ENCODE measurements at places on chromosomes 11 and 22.
A peak's percentile ranks its signal among the peaks of the same experiment; 100 is the strongest.

DNA sequence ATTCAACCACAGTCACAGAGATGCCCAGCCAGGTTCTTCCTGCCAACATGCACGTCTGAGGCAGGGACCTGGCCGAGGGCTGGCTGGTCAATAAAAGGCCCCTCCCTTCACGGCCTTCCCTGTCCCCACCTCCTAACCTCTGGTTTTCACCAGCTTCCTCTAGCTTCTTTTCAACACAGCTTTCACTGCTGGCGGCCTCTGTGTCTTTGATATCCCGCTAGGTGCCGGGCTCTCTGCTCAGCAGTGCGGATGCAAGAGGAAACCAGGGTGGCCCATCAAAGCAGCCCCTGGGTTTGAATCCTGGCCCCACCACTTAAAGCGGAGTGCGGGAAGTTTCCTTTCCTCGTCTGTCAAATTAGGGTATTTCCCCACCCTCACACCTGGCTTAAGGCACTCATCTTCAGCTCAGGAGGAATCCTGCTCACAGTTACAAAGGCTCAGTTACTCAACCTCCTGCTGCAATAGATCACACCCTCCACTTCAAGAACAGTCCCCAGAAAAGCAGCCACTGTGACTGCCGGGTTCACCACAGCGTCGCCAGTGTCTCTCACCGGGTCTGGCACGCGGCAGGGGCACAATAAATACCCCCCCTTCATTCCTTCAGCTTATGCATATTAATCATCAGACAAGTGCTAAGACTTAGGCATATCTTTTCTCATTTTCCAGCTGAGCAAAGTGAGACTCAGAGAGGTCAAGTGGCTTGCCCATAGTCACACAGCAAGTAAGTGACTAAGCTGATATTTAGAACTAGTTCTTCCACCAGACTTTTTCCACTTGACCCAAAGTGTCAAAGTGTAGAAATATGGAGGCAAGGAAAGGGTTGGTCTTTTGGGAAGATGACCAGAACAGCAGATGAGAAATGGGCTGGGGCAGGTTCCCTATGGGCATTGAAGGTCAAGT is 45.7 kb downstream of the TXN2 start:
- DNase-seq = peak; percentile 49

DNA sequence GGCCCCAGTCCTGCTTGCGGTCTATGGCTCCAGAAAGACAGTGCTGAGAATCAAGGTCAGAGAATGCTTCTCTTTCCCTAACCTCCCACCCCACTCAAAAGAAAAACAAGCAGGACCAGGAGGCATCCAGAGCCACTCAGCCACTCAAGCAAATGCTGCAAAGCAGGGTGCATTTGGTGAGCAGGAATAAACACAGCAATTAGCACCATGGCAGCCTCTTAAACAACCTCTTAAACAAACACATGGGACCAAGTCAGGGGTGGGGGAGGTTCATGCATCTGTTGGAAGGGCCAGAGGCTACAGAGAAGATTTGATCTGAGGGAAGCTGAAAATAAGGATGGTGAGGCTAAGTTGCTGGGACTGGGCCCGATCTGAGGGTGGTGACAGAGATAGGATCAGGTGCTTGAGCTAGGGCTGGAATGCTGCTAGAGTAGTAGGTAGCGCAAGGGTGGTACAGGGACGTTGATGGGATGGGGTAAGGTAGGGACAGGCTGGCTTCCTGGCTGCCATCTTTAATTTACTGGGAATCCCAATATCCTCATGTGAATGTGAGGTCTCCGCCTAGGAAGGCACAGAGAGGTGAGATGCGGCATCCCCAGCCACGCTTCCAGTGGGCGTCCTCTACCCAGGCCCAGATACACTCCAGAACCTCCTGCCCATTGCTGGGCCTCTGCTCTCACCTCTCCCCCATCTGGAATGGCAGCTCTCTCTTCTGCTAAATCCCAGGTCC is 26.6 kb upstream of the LMO1 start:
- no peak for DNase-seq

GRCh38 chr11:12185914-12186313 is 75.5 kb downstream of the MICAL2 start:
- no peak for DNase-seq

- peak; percentile 28 for DNase-seq
These were observed 41.1 kb downstream of the GRAMD4 start for GRCh38 chr22:46661221-46661851.

GRCh38 chr11:30435488-30435887 is 112.6 kb downstream of the ARL14EP start:
- DNase-seq = no peak

- DNase-seq = no peak
These were observed 3.8 kb upstream of the INTS5 start for GRCh38 chr11:62656796-62657429.

DNA sequence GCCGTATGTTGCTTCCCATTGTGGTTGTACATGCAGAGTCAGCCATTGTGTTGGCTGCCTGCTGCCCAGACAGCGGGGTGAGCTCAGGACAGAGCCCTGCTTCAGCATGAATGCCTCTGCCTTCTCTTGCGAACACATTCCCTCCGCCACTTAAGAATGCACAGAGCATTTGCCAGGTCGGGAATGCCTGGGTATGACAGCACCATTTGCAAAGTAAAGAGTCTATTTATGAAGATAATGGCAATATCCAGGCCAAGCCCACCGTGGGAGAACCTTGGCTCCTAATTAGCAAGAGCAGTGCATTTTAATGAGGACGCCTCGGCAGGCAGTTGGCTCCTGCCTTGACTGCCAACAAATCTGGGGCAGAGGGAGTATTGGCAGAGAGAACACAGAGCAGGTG is 62.5 kb upstream of the SORL1 start:
- DNase-seq = no peak

DNA sequence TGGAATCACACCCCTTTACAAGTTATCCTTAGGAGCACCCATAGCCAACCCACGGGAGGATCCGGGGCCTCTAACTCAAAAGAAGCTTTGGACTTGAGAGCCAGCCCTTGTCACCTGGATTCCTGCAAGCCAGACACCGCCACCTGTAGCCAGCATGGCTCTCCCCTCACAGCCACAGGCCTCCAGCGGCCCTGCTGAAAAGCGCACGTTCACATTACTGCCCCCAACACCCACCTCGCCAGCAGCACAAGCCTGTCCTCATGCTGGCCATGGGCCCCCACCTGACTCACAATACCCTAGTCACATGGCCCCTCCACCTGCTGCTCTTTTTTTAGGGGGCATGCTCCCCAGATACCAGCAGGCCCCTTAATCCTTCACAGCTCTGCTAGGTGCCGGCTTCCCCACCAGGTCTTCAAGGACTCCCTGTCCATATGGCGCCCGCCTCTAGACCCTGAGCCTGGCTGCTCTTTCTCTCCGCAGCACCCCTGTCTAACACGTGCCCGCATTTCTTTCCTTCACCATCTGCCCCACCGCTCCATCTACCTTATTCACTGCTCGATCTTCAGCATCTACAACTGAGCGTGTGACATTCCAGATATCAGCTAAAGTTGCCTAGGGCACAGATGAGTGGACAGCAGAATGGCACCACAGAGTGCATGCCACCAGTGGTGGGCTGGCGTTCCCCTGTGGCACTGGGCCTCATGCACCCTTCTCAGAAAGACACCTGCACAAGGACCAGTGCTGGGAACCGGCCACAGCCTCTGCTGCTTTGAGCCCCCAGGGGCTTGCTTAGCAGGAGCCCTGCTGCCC is 6.6 kb downstream of the CARS1 start:
- no peak for DNase-seq

DNA sequence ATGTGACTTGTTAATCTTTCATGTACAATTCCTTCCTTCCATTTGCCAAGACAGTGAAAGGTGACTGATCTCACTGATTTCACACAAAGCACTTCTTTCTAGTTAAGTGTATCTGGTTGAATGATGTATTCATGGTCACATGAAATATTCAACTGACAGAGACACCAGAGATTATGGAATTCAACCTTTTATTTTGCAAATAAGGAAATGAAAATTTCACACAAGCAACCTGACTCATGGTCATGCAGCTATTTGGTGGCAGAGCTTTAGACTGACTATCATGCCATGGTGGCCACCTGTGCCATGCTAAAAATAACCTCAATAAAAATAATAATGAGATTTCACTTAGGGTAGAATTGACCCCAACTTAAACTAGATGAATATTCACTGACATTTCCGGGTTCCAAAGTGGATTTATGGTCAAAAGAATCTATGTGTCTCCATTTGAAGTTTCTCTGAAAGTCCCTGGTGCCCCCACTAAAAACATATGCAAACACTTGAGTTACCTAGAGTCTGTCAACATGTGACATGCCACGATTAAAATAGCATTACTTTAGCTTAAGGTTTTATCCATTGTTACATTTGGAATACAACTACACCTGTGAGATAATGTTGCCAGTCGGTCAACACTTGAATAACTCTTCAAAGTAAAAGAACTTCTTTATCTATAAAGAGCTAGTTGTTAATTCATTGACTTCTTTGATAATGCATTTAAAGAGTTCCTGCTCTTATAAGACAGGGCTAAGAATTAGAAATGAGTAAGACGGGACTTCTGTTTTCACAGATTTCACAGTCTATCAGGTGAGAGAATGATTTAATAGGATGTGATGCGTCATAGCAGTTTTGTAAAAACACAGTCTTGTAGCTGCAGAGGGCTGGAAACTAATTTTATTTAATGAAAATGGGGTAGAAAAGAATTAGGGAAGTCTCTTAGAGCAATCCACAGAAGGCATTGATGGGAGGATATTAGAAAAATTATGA is 94.6 kb upstream of the OR9G4 start:
- no peak for DNase-seq

DNA sequence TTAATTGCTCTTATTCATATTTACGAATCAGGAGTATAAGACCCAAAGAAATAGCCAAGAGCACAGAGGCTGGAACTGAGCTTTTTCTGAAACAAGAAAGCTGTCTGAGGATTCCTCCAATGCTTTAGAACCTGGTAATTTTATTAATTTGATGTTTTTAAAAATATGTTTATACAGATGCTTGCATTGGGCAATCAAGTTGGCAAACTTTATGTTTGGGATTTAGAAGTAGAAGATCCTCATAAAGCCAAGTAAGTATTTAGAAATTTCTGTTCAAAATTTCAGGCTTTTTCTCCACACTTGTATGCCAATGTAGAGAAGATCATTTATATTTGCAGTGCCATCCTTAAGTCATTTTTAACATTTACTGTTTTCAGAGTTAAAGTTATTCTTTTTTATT is 24.3 kb upstream of the HIKESHI start:
- no peak for DNase-seq

GRCh38 chr11:64869571-64870175 is 8.7 kb downstream of the EHD1 start:
- DNase-seq = no peak

DNA sequence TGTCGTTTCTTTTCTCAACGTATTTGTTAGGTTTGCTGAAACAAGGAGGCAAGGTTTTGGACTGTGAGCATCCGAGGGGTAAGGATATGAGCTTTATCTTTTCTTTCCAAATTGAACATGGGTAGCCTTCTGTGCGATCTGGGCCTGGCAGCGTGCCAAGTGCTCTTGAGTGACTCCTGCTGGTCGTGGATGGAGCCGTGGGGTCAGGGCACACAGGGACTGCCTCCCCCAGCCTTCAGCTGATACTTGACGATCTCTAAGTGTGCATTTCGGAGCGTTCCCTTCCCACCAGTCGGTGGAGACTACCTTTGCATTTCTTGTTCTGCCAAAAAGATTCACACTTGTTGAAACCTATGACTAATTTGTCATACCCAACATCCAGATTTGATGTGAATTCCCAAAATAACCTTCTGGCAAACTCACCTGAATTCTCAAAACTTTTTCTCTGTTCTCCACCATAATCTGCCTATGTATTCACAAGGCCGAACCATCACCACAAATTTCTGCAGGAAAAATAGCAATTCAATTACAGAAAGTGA is 40.1 kb upstream of the CLMP start:
- DNase-seq = no peak

DNA sequence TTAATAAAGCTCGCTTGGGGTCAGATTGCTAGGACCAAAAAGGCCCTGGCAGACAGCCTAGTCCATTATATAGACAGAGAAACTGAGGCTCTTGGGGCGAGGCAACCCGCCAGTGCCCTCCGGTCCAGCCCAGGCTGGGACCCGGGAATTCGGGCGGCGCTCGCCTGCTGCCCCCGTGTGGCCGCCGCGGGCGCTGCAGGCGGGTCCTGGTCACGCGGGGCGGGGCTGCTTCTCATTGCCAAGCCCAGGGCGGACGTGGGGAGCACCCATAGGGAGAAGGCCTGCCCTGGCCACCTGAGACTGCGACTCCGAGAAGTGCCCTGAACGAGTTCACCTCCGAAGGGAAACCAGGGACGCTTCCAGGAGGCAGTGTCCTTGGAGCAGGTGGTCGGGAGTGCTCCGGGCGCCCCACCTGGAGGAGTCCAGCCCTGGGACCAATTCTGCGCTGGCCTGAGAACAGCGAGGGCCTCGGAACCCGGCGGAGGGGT is 36.0 kb upstream of the CSNK1E start:
- peak; percentile 57 for DNase-seq

DNA sequence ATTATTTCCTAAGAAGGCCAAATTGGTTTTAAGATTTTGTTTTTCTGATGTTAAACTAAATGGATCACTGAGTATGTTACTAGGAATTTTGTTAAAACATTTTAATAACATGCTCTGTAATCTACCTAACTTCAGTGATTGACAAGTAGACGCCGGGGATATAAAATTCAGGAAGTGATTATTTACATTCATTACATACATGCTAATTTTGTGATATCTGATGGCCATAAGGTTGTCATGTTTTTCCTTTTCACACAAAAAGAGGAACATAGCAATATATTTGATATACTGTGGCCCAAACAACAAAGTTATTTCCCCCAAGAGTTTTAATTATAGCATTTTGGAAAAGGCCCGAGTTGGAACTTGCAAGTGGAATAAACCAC is 12.1 kb downstream of the SCUBE1 start:
- no peak for DNase-seq

DNA sequence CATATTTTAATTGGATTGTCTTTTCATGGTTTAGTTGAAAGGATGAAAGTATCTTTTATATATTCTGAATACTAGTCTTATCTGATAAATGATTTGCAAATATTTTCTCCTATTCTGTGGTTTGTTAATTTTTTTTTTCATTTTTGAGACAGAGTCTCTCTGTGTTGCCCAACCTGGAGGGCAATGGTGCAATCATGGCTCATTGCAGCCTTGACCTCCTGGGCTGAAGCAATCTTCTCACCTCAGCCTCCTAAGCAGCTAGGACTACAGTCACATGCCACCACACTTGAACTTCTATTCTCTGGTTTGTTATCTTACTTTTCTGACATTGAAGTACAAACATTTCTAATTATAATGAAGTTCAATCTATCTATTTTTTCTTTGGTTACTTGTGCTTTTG is 30.0 kb upstream of the FAR1 start:
- DNase-seq = no peak

- no peak for DNase-seq
These were observed 129.9 kb downstream of the KCNC1 start for GRCh38 chr11:17864478-17864941.
